Activated CD4-positive, alpha-beta T cell treated with anti-CD3 and anti-CD28 coated beads for 24 hours (primary cell): ENCODE measurements at places on chromosomes 5 and 9.

- DNase-seq = no peak
Observed at GRCh38 chr5:179308563-179309382, 36.5 kb downstream of the ADAMTS2 start.

- DNase-seq = no peak
Observed at GRCh38 chr5:39760385-39761198, 335.8 kb upstream of the DAB2 start.

GRCh38 chr9:32603914-32604852 lies 31.2 kb upstream of the NDUFB6 start:
- DNase-seq = no peak

GRCh38 chr9:71306134-71306533 lies 184.7 kb upstream of the TRPM3 start:
- DNase-seq = no peak

DNA sequence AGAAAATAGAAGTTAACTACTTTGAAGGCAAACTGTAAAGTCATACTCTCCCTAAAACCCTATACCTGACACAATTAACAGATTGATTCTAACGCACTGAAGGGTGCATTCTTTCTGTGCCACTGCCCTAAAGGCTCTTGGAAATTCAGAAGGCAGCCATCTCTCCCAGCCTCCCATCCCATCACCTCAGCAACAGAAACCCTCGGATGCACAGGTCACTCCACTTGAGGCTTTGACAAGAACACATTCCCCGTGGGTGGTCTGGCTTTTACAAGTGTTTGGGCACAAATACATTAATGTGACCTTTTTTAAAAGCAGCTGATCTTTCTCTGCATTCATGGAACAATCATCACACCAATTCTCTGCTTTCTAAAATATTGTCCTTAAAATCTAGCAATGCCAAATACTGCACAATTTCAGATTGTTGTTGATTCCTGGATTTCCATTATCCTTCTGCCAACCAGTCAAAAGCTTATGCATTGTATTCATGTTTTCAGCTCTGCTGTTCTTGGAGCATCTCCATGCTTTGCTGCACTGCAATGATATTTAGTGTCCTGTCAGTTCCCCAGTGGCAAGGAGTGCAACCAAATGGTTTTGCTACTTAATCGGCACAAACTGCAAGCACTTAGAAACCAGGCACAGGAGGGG lies 175.6 kb downstream of the TMEM161B start:
- DNase-seq = no peak

- DNase-seq = no peak
Observed at GRCh38 chr9:111016426-111017045, 21.7 kb downstream of the LPAR1 start.

GRCh38 chr5:133967698-133968203 lies 674 bp downstream of the C5orf15 start:
- DNase-seq = no peak

GRCh38 chr5:65989158-65989557 lies 62.8 kb downstream of the ERBIN start:
- no peak for DNase-seq

DNA sequence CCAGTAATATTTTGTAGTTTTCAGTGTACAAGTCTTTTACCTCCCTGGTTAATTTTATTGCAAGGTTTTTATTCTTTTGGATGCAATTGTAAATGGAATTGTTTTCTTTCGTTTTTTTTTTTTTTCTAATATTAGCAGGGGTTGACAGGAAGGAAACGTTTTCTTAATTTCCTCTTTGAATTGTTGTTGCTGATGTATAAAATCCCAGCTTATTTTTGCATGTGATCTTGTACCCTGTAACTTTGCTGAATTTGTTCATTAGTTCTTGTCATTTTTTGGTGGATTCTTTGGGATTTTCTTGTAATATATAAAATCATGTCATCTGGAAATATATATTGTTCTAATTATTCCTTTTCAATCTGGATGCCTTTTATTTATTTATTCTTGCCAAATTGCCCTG lies 65.0 kb upstream of the ANKH start:
- DNase-seq = no peak

GRCh38 chr5:104412649-104413240 lies 850.2 kb upstream of the NUDT12 start:
- DNase-seq = no peak

- DNase-seq = no peak
Observed at GRCh38 chr9:101440714-101441230, 5.2 kb upstream of the ALDOB start.

- no peak for DNase-seq
Observed at GRCh38 chr5:125113328-125113727, 366.9 kb upstream of the ZNF608 start.

DNA sequence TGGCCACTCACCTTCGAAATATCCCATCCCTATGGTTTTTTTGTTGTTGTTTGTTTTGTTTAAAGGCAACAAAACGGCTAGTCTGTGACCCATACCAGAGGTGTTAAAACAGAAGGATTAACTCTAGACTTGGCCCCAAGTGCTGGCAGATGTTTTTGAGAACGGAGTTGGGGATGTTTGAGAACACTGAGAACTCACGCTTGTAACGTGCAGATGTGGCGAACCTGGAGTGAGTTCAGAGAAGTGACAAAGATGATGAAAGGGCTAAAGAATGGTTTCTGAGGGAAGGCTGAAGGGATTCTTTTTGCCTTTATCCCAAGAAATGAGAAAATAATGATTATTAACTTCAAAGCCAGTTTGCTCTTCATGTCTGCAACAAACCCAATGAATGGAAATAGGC lies 286.5 kb downstream of the ZNF608 start:
- no peak for DNase-seq

DNA sequence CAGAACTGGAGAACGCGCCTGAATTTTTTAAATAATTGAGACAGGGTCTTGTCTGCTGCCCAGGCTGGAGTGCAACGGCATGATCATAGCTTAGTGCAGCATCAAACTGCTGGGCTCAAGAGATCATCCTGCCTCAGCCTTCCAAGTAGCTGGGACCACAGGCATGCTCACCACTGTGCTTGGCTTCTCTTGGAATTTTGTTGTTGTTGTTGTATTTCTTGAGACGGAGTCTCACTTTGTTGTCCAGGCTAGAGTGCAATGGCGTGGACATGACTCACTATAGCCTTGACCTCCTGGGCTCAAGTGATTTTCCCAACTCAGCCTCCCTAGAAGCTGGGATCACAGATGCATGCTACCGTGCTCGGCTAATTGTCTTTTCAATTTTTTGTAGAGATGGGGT lies 58.4 kb upstream of the DAB2IP start:
- DNase-seq = no peak

DNA sequence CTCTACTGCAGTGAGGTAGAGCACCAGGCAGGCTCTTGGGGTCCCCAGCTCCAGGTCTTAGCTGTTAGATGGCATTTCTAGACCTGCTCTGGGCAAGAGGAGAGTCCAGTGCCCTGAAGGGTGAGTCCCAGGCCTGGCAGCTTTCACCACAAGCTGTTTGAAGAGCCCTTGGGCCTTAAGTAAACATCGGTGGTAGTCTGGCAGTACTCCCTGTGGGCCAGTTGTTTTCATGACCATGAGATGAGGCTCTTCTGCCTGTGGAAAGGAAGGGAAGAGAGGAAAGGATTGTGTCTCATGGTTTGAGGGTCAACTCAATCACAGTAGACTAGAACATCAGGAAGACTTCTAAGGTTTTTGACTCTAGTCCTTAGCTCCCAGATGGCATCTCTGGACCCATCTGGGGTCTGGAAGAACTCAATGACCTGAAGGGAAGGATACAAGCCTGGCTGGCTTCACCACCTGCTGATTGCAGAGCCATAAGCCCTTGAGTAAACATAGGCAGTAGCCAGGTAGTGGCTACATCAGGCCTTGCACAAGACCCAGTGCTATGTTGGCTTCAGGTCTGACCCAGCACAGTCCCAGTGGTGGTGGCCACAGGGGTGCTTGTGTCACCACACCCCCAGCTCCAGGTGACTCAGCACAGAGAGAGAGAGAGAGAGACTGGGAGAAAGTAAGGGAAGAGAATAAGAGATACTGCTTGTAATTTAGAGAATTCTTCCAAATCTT lies 114.3 kb upstream of the PCSK5 start:
- DNase-seq = no peak

DNA sequence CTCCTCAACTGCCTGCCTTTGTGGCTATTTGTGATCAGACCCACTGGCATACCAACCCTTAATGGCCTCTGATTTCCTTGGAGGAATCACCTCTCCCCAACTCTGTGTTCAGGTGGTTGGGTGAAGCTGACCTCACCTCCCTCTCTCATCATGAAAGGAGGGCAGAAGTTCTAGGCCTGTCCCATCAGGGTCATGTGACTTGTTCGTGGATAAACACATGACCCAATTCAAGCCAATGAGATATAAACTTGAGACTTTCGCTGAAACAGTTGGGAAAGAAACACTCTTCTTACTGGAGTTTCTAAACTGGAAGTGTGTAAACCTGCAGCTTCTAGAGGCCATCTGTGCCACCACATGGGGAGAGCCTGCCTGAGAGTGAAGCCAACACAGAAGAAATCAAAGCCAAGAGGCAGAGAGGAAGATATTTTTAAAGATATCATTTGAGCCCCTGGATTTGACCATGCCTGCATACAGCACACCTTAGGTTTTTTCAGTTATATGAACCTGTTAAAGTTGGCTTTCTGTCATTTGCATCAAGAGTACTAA lies 5.8 kb downstream of the GABBR2 start:
- no peak for DNase-seq

DNA sequence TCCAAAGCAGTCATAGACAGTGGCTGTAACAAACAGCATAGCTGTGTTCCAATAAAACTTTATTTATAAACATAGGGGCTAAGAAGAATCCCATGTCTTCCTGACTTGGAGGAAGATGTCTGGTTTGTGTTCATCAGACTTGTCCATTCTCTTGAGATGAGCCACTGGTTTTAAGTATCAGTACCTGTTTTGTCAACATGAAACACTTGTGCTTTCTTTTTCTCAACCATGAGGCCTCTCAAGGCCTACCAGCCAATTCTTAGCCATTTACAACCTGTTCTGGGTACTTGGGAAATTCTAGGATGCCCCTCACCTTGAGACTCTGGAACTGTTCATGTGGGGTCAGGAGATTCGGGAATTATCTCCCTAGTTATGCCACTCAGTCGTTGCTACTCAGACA lies 154.3 kb upstream of the PPP1R2B start:
- DNase-seq = no peak

GRCh38 chr5:53095931-53096525 lies 13.5 kb downstream of the MOCS2 start:
- DNase-seq = peak; percentile 66

DNA sequence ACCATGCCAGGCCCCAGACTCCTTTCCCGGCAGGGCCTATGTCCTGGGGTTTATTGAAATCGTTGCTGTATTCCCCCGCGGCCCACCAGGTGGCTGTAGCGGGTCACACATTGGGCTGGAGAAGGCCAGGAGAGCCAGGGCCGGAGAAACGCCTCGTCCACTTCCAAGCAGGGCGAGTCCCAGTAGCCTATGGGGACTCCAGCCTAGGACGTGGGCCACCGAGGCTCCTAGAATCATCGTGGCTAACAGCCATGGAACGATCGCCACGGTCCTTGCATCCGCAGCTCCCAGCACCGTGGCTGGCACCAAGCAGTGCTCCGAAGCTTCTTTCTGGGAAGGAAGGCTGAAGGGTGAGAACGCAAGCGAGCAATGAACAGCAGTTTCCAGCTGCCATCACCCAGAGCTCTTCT lies 87.7 kb downstream of the ENTREP1 start:
- no peak for DNase-seq

- DNase-seq = no peak
Observed at GRCh38 chr9:2242831-2243330, 227.7 kb downstream of the SMARCA2 start.

DNA sequence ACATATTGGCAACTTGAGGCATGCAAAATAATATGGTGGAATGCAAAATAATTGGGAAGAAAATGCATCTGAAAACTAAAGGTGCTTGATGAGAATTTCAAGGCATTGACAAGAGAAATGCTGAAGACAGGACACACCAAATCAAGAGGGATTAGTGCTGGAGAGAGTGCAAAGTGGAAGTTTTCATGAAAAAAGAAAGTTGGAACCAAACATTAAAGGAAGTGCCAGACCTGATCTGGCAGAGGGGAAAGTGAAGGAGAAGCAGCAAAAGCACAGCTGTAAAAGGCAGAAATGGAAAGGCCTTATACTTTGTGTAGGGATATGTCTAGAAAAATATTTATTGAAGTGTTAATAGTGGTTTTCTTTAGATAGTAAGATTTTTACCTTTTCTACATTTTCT lies 35.3 kb upstream of the FYB1 start:
- no peak for DNase-seq

DNA sequence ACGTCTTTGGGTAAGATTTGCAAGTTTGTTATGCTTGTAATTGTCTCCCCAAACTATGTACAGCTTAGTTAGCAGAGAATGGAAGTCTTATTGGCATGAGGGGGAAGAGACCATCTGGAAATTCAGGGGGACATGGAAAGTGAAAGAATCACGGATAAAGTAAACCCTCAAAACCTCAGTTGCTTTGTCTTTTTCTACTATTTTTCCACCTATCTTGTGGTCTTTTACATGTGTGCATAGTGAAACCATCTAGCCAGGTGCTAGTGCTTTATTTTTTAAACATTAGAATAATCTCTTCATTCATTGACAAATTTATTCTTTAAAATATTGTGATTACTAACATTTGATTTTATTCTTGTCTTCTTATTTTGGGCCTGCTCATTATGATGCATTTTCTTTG lies 441.1 kb upstream of the RORB start:
- no peak for DNase-seq

DNA sequence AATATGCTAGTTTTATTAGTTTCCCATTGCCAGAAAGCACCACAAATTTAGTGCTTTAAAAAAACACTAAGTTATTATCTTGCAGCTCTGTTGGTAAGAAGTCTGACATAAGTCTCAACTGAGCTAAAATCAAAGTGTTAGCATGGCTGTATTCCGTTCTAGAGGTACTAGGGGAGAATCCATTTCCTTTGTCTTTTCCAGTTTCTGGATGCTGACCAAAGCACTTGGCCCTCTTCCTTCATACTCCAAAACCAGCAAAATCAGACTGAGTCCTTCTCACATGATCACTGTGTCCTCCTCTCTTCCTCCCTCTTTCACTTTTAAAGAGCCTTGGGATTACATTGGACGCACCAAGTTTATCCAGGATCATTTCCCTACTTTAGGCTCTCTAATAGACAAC lies 9.5 kb downstream of the CDH18 start:
- DNase-seq = no peak

DNA sequence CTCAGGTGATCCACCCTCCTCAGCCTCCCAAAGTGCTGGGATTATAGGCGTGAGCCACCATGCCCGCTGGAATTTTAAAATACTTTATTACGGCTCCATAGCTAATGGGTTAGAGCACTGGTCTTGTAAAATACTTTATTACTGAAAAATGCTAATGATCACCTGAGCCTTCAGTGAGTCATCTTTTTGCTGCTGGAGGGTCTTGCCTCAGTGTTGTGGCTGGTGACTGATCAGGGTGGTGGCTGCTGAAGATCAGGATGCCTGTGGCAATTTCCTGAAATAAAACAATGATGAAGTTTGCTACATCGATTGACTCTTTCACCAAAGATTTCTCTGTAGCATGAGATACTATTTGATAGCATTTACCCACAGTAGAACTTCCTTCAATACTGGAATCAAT lies 26.0 kb upstream of the GNE start:
- no peak for DNase-seq

GRCh38 chr5:166377756-166378155 lies 1913.7 kb upstream of the WWC1 start:
- DNase-seq = no peak
